ENCODE measurements at places on chromosomes 11 and 22.

DNA sequence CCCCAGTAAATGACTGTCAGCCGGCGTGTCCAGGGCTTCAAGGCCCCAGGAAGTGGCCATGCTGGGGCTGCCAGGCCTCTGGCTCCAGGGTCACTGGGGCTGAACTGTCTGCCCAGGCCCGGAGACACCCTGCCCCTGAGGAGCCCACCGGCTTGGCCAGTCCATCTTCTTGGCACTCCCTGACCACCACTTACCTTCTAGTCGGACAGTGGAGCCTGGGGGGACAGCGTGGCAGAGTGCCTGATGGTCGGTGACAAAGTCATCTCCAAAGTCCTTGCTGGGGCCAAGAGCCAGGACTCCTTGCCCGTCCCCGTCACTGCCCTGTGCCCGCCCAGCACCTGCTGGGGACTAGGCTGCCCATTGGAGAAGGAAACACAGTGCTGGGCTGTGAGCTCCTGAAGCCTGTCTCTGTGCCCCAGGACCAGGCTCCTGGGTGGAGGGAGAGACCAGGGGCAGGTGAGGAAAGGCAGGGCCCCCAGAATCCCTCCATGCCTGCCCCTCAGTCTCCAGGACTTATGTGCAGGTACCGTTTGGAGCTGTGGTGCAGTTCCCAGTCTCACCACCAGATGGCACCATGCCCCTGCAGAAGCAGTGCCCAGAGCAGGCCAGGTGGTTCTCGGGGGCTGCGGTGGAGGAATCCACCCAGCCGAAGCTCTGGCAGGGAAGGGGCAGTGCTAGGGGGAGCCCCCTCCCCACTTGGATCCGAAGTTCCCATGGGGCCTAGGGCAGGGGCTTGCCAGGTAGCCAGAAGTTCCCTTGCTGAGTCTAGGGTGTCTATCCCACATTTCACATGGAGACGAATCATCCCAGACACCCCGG, 6.0 kb upstream of the CCDC188 start:
- peak; percentile 31 for DNase-seq

DNA sequence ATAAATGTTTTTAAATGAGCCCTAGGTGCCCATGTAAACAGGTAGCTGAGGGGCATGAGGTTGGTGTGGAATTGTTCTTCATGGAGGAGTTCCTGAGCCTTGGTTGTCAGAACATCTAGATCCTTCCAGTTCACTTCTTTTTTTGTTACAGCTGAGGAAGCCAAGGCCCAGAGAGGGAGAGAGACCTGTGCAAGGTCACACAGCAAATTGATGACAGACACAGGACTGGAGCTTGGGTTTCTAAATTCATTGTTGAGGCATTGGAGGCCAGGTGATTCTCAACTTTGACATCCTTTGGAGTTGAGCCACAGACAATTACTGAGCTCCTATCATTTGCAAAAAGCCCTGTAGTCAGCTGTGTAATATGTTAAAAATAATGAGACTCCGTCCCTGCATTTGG, 73.1 kb upstream of the CRYBB3 start:
- no peak for DNase-seq

- no peak for DNase-seq
Observed at GRCh38 chr22:42256930-42257329, 13.5 kb downstream of the TCF20 start.

DNA sequence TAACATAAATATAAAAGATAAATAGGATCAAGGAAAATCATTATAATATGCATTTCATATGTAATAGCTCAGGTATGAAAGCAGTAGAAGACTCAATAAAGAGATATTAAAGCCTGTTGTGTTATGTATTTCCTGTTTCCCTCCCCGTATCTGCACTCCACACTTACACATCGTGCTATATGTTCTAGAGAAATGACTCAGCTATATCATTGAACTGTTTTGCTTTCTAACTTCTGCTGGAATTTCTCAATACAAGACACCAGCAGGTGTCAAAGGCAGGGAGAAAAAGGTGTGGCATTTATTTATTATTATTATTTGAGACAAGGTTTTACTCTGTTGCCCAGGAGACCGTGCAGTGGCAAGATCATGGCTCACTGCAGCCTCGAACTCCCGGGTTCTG, 842.8 kb upstream of the CNTN5 start:
- no peak for DNase-seq

DNA sequence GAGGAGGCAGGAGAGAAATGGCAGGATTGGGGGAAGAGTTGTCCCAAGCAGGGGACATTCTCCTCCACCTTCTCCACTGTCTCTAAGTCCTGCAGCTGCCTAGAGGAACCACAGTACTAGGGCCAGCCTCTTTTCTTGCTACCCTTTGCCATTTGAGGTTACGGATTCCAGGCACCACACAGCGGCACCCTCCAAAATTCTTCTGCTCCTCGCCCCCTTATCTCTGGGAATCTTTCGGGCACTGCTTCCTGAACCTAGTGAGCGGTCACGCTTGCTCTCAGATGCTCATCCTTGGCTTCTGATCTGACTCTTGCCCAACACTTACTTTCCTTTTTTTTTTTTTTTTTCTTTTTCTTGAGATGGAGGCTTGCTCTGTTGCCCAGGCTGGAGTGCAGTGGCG, 26.6 kb upstream of the XBP1 start:
- DNase-seq, result no peak

DNA sequence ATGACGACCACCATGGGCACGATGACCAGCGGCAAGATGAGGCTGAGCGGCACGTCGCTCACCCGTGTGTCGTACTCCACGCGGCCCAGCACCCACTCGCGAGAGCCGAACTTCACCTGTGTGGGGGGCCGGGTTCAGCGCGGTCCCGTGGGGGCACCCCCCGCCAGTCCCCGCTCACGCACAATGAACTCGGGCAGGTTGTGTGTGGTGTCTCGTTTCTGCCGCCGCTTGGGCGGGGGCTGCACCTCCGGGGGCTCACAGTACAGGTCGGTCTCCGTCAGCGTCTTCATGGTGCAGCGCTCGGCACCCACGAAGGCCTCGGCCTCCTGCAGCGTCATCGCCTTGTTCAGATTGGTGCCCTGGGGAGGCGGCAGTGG, 11.2 kb upstream of the MAPK11 start:
- no peak for DNase-seq

- no peak for DNase-seq
Observed at GRCh38 chr11:12469451-12469850, 92.1 kb downstream of the PARVA start.

GRCh38 chr11:108551651-108552462, 41.7 kb downstream of the EXPH5 start:
- no peak for DNase-seq

DNA sequence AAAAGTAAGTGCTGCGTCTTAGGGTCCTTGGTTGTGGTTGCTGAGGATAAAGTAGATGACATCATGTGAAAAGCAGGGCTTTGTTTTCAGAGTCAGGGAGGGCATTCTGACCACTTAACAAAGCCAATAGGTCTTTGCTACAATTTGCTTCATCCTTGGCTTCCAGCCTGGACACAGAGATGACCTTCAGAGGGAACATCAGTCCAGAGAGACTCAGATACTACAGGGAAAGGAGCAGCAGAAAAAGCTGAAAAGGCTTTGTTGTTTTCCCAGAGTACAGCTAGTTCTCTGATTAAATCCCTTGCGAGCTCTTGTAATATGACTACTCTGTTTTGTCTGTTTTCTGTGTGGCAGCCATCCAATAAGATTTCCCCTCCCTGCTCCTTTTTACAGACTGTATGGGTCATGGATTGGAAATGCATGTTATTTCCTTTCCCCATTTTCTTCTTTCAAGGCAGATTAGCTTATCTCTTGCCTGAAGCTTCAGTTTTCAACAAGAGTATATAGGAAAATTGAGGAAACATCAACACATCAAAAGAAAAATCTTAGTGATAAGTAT, 31.9 kb downstream of the ATG13 start:
- DNase-seq, result no peak

DNA sequence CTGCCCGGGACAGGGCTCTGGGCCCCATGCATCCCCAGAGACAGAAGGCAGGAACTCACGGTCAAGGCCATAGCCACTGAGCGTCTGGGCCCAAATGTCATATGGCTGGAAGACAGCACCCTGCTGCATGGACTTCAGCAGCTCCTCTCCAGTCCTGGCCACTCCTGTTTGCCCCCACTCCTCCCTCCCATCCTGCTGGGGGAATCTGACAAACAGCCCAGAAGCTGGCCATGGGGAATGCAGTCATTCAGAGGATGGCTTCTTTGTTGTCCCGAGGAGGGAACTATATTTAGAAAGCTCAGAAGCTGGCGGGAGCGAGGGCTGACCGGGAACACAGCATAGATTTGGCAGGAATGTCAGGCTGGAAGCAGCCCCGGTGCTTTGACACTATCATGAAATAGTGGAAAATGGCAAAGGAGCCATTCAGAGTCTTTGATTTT, 35.0 kb downstream of the DKK3 start:
- DNase-seq, result no peak

- no peak for DNase-seq
Observed at GRCh38 chr11:66238786-66239413, 29.5 kb upstream of the RAB1B start.

GRCh38 chr11:19861171-19861570, 148.5 kb downstream of the NAV2 start:
- no peak for DNase-seq

DNA sequence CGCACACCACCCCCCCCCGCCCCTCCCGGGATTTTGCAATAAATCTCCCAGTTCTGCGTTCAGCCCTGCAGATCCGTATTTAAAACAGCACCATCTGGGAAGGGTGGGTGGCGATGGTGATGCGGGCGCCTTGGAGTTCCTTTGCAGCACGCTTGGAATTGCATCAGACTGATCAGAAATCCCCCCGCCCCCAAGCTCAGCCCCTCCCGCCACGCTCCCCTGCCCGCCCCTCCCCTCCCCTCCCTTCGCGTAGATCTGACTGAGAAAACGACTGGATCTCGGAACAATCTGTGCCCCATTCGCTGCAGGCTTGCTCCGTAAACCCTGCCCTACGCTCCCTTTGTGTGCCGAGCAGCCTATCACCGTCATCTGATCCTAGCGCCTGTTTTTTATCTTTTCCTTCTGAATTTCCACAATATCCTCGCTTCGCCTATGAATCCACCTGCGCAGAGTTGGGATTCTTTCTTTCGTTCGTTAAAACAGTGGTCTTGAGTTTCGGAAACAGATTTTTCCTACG, 18.1 kb upstream of the BDNF start:
- peak; percentile 67 for DNase-seq

DNA sequence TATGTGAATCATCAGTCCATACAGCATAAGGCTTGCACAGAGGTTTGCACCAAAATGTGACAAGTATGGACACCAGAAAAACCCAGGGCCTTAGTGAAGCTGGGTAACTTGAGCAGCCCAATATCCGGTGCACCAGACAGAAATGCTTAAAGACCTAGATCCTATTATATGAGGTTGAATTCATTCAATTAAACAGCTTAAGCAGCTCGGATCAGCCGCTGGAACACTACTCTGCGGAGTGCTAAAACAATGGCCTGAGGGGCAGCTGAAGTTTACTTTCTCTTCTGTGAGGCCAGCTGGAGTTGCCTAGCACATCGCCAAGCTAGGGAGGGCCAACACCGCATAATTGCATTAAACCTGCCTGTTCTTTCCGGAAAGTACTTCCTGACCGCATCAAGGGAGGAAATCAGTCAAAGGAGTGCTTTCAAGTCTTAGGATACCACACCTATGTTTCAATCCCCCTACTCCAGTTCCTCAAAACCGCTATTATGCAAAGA, 17.0 kb upstream of the FAM181B start:
- DNase-seq, result no peak

DNA sequence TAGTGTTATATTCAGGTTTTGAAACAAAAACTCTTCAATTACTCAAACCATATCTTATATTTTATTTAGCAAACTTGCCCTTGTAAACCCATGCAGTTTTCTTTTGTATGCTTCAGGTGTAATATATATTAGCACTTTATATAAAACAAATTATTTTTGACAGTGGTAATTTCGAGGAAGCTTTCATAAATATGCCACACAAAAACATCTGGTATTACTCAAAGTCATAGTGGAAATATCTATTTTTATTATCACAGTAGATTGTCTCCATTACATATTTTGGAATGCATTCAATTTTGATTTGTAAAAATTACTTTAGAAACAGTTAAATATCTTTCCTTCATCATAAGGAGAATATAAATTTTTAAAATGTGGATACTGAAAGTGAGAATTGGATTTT, 89.1 kb upstream of the FIBIN start:
- DNase-seq, result no peak

DNA sequence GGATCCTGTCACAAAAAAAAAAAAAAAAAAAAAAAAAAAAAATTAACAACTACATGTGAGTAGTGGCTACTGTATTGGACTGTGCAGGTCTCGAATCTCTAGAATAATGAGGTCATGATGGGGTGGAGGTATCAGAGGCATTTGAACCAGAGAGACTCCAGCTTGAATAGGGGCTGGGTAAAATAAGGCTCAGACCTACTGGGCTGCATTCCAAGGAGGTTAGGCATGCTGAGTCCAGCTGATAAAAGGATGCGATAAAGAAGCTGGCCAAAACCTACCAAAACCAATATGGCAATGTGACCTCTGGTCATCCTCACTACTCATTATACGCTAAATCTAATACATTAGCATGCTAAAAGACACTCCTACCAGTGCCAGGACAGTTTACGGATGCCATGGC, 5.9 kb upstream of the PACSIN3 start:
- DNase-seq, result no peak

DNA sequence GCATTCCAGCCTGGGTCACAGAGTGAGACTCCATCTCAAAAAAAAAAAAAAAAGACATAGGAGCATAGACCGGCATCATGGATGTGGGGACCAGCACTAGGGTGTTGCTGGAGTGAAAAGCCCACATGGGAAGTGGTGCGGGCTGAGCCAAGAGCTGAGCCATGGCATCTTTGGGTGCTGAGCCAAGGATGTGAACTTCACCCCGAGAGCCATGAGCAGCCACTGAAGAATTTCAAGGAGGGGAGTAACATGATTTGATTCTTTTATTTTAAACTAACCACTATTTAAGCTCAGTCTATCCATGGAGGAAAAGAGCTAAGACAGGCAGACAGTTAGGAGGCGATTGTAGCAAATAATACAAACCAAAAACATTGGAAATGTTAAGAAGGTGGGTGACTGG, 57.4 kb downstream of the AHNAK start:
- DNase-seq, result no peak

- DNase-seq, result no peak
Observed at GRCh38 chr11:14240221-14240620, 118.8 kb downstream of the RRAS2 start.

- no peak for DNase-seq
Observed at GRCh38 chr11:104654181-104654813, 244.0 kb downstream of the CASP12 start.

DNA sequence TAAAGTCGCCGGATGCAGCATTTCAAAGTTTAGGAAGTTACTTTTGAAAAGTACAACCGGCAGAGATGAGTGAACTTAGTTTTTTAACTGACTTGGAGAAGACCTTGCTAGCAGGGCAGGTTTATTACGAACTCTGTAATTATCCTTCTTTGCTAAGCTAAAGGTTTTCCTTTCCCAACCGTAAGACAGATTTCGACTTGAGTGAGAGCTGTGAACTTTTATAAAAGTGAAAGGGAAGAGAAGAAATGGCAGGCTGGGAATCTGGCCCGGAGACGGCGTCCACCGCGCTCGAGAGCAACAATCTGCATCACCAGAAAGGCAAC, 659 bp upstream of the TEAD1 start:
- no peak for DNase-seq

GRCh38 chr11:9660886-9661285, 3.0 kb upstream of the SWAP70 start:
- DNase-seq, result no peak

- DNase-seq, result no peak
Observed at GRCh38 chr11:44179173-44179572, 83.7 kb downstream of the EXT2 start.

- no peak for DNase-seq
Observed at GRCh38 chr11:24705474-24705873, 208.6 kb downstream of the LUZP2 start.
